Breast epithelium (tissue), 4 donors: ENCODE measurements at places on chromosomes 13 and 19. TPM values are rescaled to one million over a fixed set of nuclear protein-coding genes. Genes with fewer than 3 reads are reported as not detected.

Gene RETN
- not detected for total RNA-seq

Gene GPR183
- total RNA-seq, result 30.1 TPM

Gene ZNF266
- total RNA-seq, result 44.2 TPM

- DNase-seq, result no peak
Observed at GRCh38 chr19:32168111-32168510, 177.3 kb upstream of the ZNF507 start.

DNA sequence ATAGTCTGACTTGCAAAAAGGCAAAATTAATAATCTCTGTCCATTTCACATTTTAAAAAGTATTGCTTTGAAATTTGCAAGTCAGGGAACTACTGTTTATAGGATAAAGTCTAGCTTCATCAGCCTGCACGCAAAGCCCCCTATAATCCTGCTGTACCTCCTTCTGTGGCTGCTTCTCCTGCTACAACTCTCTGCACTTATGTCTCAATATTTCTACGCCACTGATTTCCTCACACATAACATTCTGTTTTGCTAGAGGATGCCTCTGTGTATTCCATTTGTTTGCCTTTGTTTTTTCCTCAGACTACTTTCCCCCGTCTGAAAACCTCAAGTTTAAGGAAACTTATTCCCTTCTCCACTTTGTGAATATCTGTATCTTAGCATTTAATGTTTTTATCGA lies 389.9 kb downstream of the RFC3 start:
- DNase-seq, result no peak

- DNase-seq, result no peak
Observed at GRCh38 chr13:97278435-97279411, 56.6 kb downstream of the MBNL2 start.

DNA sequence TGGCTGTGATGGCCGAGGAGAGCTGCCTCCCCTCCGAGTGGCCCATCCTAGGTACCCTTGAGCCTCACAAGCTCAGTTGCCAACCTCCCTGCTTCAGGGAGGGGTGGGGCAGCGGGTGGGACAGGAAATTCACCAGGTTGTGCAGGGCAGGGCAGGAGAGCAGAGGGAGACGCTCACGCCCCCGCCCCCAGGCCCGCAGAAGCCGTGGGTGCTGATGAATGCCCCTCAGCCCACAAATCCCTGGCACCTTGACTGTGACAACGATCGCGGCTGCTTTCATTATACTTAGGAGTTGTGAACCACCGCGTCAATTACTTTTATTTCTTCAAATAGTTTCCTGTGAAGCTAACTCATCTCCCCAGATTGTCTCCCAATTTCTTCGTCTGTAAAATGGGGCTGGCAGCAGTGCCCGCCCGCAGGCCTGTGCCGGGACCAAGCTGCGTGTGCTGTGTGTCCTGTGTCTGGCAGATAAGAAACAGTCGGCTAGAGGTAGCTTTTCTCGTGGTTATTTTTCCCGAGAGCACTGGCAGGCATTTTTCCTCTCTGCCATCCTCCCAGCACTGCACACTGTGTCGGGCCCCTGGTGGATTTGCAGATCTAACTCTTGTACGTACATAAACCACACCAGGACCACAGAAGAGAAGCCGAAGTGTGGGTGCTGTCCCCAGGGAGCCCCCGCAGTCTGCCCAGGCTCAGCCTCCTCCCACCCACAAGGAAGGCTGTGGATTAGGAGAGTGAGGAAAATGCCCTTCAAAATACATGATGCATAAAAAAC lies 7.9 kb upstream of the RASA3 start:
- no peak for DNase-seq
